ENCODE measurements at places on chromosomes 7 and 10.

DNA sequence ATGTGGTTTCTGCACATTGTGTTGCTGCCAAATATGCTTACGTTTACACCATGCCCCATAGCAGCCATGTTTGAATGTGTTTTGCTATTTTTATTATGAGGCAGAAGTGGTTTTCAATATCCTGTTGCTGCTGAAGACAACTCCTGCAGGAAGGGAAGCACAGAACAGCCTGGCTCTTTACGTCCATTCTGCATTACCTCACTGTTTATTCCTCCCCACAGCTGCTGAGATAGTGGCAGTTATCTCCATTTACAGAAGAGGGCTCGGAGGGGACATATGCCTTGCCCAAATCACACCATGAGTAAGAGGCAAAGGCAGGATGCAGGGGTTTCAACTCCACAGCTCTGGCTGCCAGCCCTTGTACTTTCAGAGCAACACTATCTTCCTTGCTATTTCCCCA is 35.3 kb downstream of the PLPP4 start:
- no peak for DNase-seq

- no peak for DNase-seq
Observed at GRCh38 chr7:91373111-91373800, 109.0 kb downstream of the FZD1 start.

- DNase-seq, result no peak
Observed at GRCh38 chr7:101589976-101590662, 39.0 kb downstream of the MYL10 start.

DNA sequence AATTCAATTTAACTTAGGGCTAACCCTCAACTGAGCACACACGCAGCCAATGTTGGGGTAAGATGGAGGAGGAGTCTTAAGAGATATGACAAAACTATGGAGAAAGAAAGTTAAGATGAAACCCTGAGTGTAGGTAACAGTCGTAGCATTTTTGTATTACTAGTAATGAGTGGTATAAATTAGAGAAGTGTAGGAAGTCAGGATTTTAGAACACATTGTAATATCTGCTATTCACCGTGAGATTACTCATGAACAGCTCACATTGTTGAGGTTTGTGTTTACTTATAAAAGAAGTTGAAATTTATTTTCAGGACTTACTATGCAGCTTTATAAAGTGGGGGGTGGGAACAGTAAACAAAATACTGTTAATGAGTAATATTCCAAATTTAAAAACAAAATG is 107.2 kb downstream of the ARHGAP21 start:
- no peak for DNase-seq

GRCh38 chr7:105016068-105016708 is 2.2 kb downstream of the KMT2E start:
- no peak for DNase-seq

DNA sequence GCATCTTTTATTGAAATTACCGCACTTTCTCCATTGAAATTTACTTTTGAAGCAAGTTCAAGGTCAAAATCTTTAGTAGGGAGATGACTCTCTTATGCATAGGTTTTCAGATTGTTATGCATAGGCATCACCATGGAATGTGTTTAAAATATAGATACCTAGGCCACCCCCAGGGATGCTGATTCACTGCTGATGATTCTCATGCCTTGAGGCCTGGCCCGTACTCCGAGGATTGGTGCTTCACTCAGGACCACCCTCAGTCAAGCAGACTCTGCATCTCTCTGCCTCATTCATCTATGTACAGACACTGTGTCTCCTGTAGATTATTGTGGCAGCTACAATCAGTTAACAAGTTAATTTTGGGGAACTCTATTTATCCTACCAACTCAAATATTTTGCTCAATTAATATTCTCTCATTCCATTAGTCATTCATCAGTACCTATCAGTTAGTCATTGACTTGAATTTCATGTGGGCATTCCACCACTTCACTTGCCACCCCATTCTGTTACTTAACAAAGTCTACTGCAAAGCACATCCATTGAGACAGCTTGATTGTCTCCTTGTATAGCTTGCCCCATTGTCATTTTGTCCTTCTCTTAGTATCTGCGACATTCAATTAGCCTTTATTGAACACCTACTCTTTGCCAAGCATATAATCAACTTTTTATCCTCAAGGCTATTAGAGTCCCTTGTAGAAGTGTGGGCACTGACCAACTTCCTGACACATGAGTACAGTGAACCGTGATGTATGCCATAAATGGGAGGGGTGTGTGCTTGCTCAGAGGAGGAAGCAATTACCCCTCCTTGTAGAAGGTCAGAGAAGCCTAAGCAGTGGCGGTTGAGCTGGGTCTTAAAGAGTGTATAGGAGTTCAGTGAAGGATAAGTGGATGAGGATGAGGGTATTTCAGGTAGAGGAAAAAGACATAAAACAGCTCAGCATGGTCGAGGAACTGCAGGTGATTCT is 255.6 kb upstream of the BMPER start:
- DNase-seq, result no peak

DNA sequence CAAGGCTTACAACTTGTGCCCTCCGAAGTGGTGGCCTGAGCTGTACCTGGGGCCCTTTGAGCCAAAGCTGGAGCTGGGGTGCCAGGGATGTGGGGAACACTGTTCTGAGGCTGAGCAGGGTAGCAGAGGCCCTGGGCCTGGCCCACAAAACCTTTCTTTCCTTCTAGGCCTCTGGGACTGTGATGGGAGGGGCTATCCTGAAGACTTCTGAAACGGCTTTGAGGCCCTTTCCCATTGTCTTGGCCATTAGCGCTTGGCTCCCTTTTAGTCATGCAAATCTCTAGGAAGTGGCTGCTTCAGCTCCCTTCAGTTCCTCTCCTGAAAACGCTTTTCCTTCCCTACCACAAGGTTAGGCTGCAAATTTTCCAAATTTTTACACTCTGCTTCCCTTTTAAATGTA is 16.8 kb upstream of the CRYGN start:
- DNase-seq, result no peak

GRCh38 chr10:36808625-36809362 is 316.6 kb upstream of the ANKRD30A start:
- no peak for DNase-seq

- no peak for DNase-seq
Observed at GRCh38 chr10:97059006-97059871, 126.5 kb downstream of the SLIT1 start.

DNA sequence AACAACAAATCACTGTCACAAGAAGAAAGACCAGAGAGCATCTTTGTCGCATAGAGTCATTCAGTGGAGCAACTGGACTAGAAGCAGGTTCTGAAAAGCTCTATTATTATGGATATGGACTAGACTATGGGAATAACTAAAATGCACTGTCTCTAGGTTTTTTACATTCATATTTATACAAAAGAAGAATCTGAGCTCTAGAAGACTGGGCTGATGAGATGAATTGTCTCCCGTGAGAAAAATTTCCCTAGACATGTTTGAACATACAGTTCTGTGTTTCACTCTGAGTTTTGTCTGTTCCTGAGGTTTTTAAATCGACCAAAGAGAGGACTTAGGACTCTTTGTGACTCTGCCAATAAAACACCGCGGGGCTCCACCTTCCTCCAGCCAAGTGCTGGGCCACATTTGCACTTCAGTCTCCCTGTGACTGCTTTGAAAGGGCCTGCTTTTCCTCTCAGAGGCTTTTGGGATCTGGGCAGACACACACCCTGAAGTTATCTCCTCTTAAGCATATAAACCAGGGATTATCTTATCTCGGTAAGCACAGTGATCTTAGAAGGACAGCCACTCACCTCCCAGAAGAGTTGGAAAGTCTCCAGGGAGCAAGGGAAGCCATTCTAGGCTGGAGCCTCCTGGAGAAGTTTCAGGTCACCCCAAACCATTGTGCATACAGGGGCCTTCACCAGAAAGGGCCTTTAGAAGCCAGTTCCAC is 101.0 kb upstream of the JCAD start:
- no peak for DNase-seq

DNA sequence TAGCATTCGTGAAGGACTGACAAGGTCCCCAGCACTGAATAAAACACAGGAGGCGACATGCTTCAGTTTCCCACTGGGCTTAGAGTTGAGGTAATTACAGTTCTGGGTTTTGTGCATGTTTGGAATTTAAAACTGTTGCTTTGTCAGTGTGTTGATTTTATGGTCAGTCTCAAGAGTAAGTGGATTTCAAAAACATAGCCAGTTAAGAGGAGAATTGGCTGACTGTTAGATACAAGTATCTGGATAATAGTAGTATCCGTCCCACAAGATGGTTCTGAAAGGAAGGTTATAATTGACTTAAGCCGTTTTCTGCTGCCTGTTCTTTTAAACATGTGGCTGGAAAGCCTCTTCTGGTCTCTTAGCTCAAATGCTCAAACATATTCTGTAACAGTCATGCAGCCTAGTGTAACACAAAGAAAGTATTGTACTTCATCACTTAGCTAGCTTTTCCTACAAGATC is 170.9 kb downstream of the POLR1F start:
- DNase-seq, result no peak

GRCh38 chr7:36278620-36279172 is 111.0 kb upstream of the ANLN start:
- no peak for DNase-seq

- DNase-seq, result no peak
Observed at GRCh38 chr7:78139335-78139734, 340.8 kb downstream of the PHTF2 start.

DNA sequence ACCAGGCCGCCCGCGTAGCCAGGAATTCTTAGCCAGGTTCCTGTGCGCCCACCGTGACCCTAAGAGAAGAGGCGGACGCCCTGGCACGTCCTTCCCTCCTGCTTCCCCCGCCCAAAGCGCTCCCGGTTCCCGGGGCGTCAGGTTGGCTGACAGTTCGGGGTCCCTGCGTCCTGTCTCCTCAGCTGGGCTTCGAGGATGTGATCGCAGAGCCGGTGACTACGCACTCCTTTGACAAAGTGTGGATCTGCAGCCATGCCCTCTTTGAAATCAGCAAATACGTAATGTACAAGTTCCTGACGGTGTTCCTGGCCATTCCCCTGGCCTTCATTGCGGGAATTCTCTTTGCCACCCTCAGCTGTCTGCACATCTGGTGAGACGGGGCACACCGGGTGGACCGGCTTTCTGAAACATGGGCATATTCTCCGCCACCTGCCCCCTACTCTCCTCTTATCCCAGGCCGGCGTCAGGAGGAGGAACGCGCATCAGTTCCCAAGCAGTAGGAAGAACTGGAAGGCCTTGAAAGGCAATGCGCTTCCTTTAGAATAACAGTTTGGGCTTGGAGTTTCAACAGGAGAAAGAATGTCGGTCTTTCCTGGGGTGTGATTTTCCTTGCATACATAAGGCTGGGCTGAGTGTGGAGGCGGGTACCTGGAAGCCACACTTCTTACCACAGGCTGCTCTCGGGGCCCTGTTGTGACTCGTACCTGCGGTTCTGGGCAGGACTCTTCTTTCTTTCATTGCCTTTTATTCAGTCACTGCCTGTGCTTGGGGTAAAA is 728 bp downstream of the CAV2 start:
- peak; percentile 90 for DNase-seq

GRCh38 chr7:116377721-116378120 is 121.8 kb upstream of the CAV2 start:
- no peak for DNase-seq

DNA sequence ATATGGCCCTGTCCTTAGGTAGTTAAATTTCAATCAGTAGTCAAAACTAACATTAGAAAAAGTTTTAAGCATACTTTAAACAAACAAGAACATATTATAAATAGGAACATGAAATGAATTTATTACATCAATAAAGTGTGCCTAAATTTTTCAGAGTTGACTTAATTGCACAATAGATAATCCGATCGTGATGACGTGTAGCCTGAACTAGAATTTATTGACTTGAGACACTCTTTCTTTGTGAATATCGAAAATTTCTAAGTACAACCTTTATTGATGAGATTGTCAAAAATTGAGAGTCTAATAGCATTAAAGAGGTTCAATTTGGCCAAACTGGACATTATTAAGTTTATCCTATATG is 56.0 kb downstream of the CALD1 start:
- no peak for DNase-seq

GRCh38 chr10:55704950-55705349 is 656.1 kb downstream of the ZWINT start:
- DNase-seq, result no peak

DNA sequence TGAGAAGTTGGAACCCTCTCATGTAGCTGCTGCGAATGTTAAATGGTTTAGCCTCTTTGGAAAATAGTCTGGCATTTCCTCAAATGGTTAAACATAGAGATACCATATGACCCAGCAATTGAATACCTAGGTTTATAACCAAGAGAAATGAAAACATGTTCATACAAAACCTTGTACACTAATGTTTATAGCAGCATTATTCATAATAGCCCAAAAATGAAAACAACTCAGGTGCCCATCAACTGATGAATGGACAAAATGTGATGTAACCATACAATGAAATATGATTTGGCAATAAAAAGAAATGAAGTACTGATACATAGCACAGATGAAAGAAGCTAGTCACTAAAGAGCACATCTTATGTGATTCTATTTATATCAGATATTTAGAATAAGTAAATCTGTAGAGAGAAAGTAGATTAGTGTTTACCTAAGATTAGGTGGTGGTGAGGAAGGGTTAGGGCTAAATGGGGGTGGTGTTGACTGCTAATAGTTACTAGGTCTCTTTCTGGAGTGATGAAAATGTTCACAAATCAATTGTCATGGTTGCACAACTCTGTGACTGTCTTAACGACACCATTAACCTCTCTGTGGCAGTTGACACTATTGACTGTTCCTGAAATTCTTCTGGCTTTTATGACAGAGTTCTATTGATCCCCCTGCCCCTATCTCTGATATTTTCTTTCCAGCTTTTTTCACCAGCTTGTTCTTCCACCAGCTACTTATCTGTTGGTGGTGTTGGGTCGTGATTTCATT is 35.2 kb downstream of the VCL start:
- no peak for DNase-seq

DNA sequence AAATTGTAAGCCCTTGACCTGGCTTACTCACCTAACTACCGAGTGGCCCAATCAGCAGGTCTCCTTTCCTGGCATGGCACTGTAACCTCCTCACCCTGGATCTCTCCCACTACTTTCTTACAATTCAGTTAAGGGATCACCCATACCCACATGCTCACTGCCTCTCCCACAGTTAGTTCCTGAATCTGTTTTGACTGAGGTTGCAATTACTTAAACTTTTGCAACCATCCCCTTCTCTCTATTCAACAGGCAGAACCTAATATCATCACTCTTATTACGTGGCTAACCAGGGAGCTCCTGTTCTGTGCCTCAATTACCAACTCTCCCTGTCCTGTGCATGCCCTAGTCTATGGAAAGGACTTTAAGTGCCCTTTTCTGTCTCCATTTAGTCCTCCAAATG is 84.2 kb upstream of the IKZF1 start:
- no peak for DNase-seq

DNA sequence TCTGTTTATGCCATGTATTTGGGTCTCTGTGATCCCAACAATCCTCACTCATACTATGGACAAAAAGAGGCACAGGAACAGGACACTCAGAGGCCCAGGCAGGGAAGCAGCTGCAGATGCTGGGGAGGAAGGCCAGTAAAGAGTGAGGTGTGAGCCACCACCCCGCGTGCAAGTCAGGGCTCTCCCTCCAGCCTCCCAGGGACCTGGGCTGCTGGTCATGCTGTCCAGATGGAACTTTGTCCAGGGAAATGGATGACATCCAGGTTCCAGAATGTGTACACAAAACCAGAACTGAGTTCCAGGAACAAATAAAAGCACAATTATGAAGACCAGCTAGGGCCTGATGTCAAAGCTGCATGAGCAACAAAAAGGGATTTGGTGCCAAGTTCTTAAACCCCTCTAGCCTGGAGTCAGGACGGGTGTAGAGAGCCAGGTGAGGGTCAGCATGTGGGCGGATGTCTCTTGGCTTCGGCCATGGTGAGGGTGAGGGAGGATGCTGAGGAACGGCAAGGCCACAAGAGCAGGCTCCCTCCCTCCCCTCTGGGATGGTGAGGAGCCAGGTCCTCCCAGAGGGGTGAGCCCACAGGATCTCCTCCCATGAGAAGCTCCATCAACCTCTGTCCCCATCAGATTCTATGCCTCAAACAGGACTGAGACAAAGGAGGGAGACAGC is 739.7 kb downstream of the PARD3 start:
- no peak for DNase-seq
